ENCODE measurements at places on chromosomes 16 and 17.

DNA sequence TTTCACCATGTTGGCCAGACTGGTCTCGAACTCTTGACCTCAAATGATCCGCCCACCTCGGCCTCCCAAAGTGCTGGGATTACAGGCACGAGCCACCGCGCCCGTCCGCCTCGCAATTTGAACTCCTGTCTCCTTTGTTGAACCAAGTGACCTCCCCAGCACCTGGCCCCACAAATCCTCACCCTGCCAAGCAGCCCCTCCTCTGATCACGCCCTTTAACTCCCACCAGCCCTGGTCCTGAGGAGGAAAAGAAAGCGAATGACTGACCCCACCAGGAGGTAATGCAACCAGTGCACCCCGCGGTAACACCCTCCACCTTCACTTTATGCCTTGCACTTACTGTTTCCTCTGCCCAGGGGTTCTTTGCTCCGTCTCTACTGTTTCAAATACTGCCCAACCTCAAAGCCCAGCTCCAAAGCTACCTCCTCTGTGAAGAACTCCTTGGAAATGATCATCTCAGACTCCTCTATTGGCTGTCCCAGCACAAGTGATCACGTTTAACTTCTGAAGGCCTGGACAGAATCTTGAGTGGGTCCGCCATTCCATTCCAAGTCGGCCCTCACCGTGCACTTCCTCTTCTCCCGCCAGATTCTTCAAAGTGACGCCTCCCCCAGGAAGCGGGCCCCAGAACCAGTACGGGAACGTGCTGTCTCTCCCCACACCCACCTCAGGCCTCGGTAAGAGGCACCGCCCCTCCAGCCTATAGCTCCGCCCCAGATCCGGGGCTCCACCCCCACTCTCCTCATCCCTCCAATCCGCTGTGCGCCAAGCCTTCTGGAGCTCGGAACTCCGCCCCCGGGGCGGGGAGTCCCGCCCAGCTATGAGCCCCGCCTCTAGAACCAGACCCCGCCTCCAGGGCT, 4.4 kb downstream of the CD19 start:
- DNase-seq = no peak

DNA sequence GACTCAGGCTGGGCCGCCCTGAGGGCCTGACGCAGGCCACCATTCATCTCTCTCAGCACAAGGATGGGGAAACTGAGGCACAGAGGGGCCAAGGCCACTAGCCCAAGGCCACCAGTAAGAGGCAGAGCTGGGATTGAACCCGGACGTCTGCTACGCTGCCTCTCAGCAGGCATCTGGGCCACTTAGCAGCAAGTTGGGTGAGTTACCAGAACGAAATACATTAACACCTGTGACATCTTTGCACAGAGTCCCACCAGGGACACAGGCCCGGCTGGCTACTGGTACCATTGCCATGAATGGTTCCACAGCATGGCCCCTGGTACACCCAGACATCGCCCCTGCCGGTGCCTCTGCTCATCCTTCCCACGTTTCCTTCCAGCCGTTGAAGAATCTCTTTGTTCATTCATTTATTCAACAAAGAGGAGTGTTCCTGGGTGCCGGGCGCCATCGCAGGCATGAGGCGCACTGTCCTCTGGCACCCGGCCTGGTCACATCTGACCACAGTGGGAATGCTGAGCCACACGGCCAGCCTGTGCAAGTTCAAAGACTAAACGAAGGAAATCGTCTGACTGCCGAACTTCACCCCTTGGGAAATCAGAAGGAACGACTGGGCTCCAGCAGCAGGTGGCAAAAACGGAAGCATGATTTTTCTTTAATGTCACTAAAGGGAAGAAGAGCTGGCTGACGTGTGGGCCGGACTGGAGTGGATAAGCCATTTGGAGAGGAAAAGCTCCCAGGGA, 7.4 kb upstream of the ZNF469 start:
- DNase-seq = no peak

DNA sequence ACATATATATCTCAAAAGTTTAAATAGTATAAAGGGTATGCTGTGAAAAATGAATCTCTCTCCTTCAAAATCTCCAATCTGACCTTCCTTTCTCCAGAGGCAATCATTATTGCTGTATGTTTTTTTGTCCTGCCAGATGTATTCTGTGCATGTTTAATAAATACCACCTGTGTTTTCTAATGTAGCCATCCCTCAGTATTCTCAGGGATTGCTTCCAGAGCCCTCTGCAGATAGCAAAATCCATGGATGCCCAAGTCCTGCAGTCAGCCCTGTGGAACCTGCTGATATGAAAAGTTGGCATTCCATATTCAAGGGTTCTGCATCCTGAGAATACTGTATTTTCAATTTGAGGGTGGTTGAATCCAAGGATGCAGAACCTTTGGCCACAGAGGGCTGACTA, 42.9 kb downstream of the BPTF start:
- DNase-seq = no peak

DNA sequence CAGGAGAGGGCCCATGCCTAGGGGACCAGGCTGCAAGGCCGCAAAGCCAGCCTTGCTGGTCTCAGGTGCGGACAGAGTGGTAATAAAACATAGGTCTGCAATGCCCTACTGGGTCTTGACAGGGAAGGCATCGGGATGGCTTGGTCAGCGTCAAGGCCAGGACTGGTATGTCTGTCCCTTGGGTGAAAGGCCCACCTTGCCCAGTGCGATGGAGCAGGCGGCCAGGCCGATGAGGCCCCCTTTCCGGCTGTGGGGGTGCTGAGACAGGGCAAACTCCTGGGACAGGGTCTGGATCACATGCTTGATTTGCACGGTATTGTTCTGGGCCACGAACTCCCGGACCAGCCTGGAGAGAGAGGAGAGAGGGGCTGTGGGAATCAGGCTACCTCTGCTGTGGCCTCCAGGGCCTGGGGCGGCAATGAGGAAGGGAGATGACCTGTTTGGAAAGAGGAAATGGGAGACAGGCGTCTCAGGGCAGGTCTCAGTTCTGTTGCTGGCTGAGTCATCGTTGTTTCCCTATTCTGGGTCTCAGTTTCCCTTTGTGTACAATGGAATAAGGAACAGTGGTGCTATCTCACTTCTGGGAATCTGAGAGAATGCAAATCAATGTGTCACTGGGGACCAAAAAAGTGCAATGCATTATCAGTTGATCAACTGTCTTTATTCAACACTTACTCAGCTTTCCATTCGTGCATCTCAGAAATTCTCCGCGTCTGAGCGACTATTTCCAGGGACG, 14.8 kb downstream of the VAC14 start:
- no peak for DNase-seq

GRCh38 chr17:33750943-33751701, 458.0 kb upstream of the ASIC2 start:
- peak; percentile 25 for DNase-seq

GRCh38 chr17:35892091-35893035, 12.2 kb upstream of the CCL5 start:
- no peak for DNase-seq

GRCh38 chr16:46701615-46702014, 12.2 kb downstream of the ORC6 start:
- no peak for DNase-seq

DNA sequence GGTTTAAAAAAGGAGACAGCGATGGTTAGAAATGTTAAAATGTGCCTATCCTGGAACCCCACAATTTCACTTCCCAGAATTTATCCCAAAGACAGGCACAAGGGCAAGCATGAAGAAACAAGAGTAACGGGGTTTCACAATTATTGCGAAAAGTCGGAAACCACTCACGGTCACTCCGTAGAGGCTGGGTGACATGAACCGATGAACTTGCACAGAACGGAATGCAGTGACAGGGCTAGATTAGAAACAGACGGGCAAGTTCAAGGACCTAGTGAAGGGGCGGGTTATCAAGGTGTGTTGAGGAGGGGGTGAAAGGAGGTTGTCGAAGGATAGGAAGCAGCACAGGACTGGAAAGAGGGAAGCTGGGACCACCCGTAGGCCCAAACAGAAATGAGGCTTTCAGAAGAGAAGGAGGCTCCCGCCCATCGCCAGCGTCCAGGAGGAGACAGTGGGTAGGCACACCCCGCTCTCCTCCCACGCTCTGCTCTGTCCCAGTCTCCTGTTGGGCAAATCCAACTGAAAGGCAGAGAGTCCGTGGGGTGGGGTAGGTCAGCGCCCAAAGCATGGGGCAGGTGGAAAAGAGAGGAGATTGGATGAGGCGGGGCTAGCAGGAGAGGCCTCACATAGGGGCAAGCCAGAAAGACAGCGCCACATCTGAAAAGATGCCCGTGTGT, 47.4 kb upstream of the JPH3 start:
- no peak for DNase-seq

DNA sequence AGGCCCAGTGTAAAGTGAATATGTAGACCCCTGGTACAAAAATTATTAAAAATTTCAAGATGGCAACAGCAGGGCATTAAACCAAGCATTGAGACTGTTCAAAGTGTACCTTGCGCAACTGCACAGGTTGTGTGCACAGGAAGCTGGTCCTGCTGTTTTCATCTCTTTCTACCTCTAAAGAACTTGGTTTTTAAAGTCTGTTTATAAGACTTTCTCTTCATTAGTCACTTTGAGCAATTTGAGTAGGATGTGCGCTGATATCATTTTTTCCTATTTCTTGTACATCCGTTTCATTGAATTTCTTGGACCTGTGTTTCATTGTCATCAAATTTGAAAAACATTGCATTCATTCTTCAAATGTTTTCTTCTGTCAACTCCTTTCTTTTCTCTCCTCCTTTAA, 16.8 kb upstream of the PMP22 start:
- no peak for DNase-seq

GRCh38 chr16:2426941-2427361, 2.3 kb upstream of the CCNF start:
- no peak for DNase-seq

- DNase-seq = no peak
Observed at GRCh38 chr17:9931144-9931741, 26.2 kb upstream of the RCVRN start.

DNA sequence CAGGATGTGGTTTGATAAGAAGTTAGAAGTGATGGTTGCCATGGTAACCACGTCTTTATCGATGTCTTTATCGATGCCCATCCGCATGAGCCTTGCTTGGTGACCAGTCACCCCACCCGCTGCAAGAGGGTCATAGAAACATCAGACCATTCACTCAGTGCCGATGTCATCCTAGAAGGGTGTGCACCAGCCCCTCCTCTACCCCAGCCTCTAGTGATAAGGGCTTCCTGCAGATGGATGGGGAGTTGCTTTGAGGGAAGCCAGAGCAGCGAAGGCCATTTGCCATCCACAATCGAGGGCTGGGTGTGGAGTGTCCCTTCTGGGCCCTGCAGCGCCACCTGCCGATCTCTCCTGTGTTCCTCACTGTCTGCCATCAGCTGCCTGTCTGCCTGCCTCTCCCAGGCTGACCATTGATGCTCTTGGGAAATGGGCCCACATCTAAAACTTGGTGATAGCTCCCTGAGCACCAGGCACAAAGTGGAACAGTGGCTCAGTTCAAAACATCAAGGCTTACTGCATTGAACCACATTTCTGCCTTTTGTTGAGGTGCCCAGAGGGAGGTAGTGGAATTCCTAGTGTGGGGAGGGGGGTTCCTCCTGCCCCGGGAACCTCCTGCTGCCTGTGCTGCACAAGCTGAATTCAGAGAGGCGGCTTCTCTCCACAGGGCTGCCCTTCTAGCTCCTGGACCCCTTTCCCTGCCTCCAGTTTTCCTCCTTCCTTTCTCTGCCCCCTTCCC, 8.9 kb downstream of the CALB2 start:
- no peak for DNase-seq

DNA sequence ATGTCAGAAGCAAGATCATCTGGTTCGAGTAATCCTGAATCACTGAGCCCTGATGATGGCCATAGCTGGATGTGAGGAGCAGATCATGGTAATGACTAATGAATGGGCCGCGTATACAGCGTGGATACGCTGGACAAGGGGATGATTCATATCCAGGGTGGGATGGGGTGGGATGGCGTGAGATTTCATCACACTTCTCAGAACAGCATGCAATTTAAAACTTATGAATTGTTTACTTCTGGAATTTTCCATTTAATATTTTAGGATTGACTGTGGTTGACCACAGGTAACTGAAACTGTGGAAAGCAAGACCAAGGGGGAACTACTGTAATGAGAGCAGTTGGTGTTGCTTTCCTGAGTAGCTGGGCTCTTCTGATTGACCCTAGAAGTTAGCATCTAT, 225.5 kb downstream of the STX8 start:
- DNase-seq = peak; percentile 70

DNA sequence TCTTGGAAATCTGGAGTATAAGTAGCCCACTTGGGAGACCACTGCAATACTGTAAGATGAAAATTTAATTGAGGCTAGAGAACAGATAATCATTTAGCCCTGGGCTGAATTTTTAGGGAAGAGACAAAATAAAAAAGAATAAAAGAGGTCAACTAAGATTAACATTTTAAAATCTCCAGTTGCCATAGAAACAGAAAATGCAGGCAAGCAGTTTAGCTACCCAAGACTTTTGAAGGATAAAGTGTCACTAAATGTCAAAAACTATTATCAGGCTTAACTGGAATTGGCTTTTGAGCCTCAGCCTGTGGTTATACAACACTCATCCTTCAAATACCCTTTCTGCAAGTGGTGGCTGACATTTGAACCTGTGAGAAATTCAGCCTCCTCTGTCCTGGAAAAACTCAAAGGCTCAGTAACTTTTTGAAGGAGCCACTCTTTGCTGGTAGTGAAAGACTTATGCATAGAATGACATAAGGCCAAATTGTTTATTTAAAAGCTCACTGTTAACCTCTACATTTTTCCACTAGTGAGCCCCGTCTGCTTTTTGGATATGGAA, 220.7 kb upstream of the KCNJ16 start:
- no peak for DNase-seq

GRCh38 chr17:64219571-64219970, 43.5 kb downstream of the TEX2 start:
- no peak for DNase-seq

DNA sequence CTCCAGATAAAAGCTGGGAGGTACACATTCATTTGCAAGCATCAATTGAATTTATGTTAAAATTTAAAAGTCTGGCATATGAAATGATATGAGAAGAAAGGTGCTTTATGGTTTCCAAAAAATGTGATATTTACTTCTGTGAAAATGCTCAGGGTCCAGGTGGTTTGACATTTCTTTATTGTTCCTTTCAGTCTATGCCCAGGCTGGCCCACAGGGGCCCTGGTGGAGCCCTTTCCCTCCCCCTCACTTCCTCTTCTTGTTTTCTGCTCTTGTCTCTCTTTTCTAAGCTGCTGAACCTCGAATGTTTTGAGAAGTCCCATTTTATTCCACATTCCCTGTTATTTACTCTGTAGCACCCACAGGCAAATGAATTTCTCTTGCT, 127.8 kb downstream of the HS3ST3B1 start:
- DNase-seq = no peak

DNA sequence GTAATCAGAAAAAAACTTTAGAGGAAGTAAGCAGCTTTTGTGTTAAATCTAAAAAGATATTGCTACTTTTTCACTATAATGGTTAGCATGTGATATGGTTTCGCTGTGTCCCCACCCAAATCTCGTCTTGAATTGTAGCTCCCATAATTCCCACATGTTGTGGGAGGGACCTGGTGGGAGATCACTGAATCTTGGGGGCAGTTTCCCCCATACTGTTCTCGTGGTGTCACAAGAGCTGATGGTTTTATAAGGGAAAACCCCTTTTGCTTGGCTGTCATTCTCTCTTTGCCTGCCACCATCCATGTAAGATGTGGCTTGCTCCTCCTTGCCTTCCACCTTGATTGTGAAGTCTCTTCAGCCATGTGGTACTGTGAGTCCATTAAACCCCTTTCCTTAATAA, 117.1 kb downstream of the KCNJ2 start:
- DNase-seq = no peak

All from amniotic stem cell (primary cell).